ENCODE measurements at places on chromosomes 16 and 17. TPM values are rescaled to one million over a fixed set of nuclear protein-coding genes. Genes with fewer than 3 reads are reported as not detected.

DNA sequence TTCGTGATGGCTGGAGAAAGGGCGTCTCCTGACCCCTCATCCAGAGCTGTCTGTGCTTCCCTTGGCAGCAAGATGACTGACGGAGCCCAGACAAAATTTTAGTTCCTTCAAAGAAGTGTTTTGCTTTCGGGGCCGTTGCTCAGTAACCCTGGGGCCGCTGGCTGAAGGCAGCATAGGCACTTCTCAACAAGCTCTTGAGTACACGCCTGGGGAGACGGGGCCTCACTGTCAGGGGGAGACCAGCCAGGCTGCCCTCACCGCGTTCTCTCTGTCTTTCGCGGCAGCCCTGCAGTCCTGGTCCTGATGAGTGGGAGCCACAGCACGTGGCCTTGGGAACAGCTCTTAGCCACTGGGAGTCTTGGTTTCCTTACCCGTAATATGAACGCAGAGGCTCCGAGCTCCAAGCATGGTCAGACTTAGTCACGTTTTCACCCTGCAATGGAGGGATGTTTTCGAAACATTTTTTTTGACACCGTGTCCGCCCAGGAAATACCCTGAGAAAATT is 86.0 kb downstream of the IRF8 start:
- DNase-seq, result peak; percentile 29
- no peak overlapping the region for H3K27ac ChIP-seq
- H3K4me1 ChIP-seq, result peaks cover 37% of the 10 kb centered on the region
- H3K27me3 ChIP-seq, result no peaks in the 10 kb centered on the region

DNA sequence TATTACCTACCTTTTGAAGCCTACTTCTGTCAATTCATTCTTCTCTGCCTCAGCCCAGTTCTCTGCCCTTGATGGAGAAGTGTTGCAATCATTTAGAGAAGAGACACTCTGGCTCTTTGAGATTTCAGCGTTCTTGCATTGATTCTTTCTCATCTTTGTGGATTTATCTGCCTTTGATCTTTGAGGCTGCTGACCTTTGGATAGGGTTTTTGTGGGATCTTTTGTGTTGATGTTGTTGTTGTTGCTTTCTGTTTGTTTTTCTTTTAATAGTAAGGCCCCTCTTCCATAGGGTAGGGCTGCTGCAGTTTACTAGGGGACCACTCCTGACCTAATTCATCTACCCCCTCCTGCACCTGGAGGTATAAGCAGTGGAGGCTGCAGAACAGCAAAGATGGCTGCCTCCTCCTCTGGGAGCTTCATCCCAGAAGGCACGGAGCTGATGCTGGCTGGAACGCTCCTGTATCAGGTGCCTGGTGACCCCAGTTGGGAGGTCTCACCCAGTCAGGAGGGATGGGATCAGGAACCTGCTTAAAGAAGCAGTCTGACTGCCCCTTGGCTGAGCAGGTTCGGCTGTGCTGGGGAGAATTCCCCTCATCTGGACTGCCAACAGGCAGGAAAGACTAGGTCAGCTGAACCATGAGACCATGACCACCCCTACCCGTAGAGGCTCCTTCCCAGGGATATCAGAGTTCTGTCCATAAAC is 28.0 kb downstream of the NFATC3 start:
- no peak overlapping the region for H3K27ac ChIP-seq
- peak overlapping the region; percentile 39 for H3K4me3 ChIP-seq
- peaks cover 38% of the 10 kb centered on the region for H3K36me3 ChIP-seq

- H3K4me3 ChIP-seq, result peak overlapping the region; percentile 67
- H3K4me1 ChIP-seq, result peaks cover 82% of the 10 kb centered on the region
- peak; percentile 48 for DNase-seq
- no peaks in the 10 kb centered on the region for H3K27me3 ChIP-seq
Measured at GRCh38 chr17:27473190-27473747, 17.0 kb downstream of the KSR1 start.

- peaks cover 3% of the 10 kb centered on the region for H3K4me1 ChIP-seq
- no peak overlapping the region for H3K4me3 ChIP-seq
- DNase-seq, result no peak
Measured at GRCh38 chr16:1635070-1635469, 22.9 kb downstream of the CRAMP1 start.

DNA sequence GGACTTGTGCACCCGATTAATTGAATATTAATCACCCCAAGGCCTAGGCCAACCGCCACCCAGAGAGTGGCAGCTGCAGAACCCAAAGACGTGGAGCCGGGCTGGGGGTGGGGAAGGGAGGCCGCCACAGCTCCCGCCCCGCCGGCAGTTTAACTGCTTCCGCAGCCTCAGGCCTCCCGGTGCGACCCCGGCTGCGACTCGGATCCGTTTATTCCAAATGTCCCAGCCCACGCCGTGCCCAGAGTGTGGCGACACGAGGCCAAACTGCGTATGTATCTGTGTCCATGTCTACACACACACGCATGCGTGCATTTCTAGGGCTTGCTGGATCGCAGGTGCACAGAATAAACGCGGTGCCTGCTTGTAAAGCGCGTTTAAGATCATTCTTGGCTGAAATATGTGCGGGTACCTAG is 802 bp upstream of the TOB1 start:
- peaks cover 42% of the 10 kb centered on the region for H3K4me1 ChIP-seq
- H3K27ac ChIP-seq, result peak overlapping the region; percentile 98
- peak; percentile 80 for DNase-seq
- H3K4me3 ChIP-seq, result peak overlapping the region; percentile 95

Gene PTX4
- total RNA-seq, result not detected

DNA sequence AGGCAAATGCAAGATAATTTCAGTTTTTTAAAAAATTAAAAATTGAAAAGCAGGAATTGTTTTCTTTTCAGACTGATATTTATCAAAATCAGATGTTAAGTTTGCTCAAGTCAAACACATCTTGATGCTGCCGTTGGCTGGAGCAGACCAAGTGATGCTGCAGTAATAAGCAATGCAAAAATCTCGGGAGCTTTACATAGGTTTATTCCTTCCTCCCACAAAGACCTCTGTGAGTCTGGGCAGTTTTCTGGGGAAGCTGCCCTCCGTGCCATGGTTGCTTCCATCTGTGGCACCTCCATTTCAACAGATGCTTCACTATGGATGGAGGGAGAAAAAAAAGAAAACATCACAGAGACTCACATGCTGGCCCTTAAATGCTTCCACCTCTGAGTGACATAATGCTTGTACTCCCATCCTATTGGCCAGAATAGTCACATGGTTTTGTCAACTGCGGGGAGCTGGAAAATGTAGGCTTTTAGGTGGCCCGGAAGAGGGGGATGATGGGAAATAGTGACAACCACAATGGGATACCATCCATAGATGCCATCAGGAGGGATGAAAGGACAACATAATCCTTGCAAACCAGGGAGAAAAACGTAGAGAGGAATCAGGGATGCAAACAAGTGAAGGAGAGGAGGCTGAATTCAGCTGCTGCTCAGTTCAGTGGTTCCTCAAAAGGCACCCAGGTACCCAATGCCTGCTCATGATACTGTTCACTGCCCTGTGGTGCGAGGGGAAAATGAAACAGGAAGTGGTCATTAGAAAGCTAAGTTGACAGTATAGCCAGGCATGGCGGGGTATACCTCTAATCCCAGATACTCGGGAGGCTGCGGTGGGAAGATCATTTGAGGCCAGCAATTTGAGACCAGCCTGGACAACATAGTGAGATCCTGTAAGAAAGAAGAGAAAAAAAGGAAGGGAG is 13.5 kb upstream of the ERCC4 start:
- H3K4me3 ChIP-seq, result no peak overlapping the region
- no peak overlapping the region for H3K27ac ChIP-seq

GRCh38 chr16:71367241-71367976 is 8.9 kb downstream of the CALB2 start:
- H3K4me1 ChIP-seq, result peaks cover 23% of the 10 kb centered on the region
- no peaks in the 10 kb centered on the region for H3K36me3 ChIP-seq
- DNase-seq, result peak; percentile 65
- H3K4me3 ChIP-seq, result no peak overlapping the region
- no peak overlapping the region for H3K27ac ChIP-seq

- peak; percentile 99 for DNase-seq
- H3K4me3 ChIP-seq, result peak overlapping the region; percentile 71
- H3K4me1 ChIP-seq, result peaks cover 23% of the 10 kb centered on the region
- H3K27me3 ChIP-seq, result peaks cover 4% of the 10 kb centered on the region
- no peaks in the 10 kb centered on the region for H3K36me3 ChIP-seq
Measured at GRCh38 chr17:29613352-29613837, 9.3 kb downstream of the CORO6 start.

- peaks cover 17% of the 10 kb centered on the region for H3K36me3 ChIP-seq
- peaks cover 2% of the 10 kb centered on the region for H3K4me1 ChIP-seq
- no peak overlapping the region for H3K4me3 ChIP-seq
- no peak overlapping the region for H3K27ac ChIP-seq
- no peaks in the 10 kb centered on the region for H3K27me3 ChIP-seq
Measured at GRCh38 chr17:75228305-75228704, 22.8 kb downstream of the NUP85 start.

DNA sequence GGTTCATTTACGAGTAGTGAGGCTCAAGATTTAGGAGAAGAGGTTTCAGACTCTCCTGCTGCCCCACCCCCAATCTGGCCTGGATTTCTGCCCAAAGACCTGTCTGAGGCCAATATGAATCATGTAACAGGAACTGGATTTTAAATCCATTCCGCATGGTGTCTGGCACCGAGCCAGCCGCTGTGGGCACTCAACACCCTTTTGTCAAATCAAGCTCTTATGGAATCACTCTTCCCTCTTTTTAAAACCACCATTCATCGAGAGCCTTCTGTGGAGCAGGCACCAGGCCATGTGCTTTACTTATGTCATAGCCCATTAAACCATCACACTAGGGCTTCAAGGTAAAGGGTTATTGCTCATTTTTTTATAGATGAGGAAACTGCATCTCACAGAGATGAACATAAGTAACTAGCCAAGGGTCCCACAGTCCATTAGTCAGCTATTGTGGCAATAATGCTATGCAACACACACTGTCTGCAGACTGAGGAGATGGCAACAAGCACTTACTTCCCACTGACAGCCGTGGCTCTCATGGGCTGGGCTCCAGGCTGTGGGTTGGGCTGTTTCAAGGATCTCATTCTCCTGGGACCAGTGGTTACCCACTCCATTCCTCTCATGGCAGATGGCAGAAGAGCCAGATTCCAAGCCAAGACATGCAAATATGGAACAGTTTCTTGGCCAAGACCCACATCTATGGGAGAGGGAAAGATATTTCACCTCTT is 93.6 kb downstream of the WSCD1 start:
- H3K4me1 ChIP-seq, result no peaks in the 10 kb centered on the region
- no peaks in the 10 kb centered on the region for H3K27me3 ChIP-seq
- DNase-seq, result no peak

GRCh38 chr16:24685539-24686432 is 43.7 kb upstream of the TNRC6A start:
- no peaks in the 10 kb centered on the region for H3K36me3 ChIP-seq
- H3K27ac ChIP-seq, result no peak overlapping the region
- H3K4me3 ChIP-seq, result no peak overlapping the region
- peaks cover 2% of the 10 kb centered on the region for H3K4me1 ChIP-seq
- DNase-seq, result no peak

DNA sequence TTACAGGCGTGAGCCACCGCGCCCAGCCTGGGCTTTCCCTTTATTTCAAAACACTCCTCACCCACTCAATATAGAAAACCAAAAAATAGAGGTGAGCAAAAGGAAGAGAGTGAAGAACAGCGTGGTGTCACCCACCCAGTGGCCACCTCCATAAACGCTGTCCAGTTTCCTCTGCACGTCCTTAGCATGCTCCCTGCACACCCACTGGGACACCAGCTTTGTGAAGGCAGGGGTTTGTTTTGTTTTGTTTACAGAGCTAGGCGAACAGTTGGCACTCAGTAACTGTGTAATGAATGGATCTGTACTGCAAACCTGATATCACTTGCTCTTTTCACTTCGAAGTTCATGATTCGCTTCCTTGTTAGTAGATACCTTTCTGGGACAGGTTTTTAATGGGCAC is 73.0 kb downstream of the PRKCB start:
- DNase-seq, result no peak
- H3K27me3 ChIP-seq, result no peaks in the 10 kb centered on the region
- H3K36me3 ChIP-seq, result peaks cover 34% of the 10 kb centered on the region
- no peak overlapping the region for H3K4me3 ChIP-seq
- H3K27ac ChIP-seq, result no peak overlapping the region

DNA sequence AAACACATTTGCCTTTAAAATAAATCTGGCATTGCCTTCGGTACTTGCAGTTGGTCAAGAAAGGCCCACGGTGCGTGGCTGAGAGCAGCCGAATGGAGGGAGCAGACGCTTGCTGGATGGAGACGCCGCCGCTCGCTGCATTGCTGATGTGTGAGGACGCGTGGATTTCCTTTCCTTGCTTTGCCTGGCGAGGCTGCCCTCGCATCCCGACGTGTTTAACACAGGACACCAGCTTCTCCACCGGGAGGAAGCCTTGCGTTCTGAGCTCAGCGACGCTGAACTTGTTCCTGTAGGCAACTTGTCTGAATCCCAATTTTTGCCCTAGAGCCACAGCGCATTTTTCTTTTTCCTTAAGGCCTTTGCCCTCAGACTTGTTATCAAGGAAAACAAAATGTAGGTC is 45.8 kb downstream of the COX4I1 start:
- H3K27me3 ChIP-seq, result peaks cover 11% of the 10 kb centered on the region
- H3K4me3 ChIP-seq, result no peak overlapping the region
- no peaks in the 10 kb centered on the region for H3K36me3 ChIP-seq
- DNase-seq, result no peak
- H3K27ac ChIP-seq, result no peak overlapping the region
- H3K4me1 ChIP-seq, result peaks cover 10% of the 10 kb centered on the region

GRCh38 chr17:56935461-56935860 is 21.6 kb upstream of the TRIM25 start:
- no peaks in the 10 kb centered on the region for H3K27me3 ChIP-seq
- no peak for DNase-seq
- H3K27ac ChIP-seq, result no peak overlapping the region
- peaks cover 22% of the 10 kb centered on the region for H3K4me1 ChIP-seq
- peaks cover 39% of the 10 kb centered on the region for H3K36me3 ChIP-seq

DNA sequence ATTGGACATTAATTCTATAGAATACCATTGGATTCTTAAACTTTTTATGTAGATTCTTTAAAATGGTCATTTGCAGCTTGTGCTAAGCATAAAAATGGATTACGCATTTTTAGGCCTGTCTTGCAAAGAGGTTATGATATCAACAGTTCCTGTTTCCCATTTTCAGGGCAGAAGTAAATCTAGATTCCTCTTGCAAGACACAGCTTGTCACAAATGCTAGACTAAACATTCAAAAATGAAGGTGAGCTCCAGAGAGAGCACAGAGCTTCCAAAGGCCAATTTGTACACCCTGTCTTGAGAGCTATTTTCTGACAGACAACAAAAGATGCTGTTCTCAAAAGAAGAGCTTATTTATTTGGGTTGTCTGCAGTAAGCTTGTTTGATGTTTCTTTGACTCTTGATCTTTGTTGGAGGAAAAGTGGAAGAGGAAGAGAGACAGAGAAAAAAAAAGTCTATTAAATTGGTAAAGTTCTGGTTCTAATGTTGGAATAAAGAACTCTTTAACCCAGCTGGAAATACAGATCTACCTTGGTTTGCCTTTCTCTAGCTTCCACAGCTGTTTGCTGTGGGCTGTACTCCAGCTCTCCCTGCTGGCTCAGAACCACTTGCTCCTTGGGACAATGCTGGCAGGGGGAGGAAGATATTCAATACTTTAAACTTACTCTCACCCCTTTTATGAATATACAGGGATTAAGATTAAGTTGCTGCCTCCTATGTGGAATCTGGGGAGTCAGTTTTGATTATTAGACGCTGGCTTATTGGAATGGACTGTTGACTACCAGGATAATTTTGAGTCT is 651.8 kb downstream of the CDH11 start:
- no peaks in the 10 kb centered on the region for H3K27me3 ChIP-seq
- no peaks in the 10 kb centered on the region for H3K36me3 ChIP-seq
- no peak overlapping the region for H3K4me3 ChIP-seq
- DNase-seq, result no peak
- no peak overlapping the region for H3K27ac ChIP-seq

Gene KIF19
- 0.91 TPM for total RNA-seq
